ENCODE measurements at places on chromosomes 16 and 17.

DNA sequence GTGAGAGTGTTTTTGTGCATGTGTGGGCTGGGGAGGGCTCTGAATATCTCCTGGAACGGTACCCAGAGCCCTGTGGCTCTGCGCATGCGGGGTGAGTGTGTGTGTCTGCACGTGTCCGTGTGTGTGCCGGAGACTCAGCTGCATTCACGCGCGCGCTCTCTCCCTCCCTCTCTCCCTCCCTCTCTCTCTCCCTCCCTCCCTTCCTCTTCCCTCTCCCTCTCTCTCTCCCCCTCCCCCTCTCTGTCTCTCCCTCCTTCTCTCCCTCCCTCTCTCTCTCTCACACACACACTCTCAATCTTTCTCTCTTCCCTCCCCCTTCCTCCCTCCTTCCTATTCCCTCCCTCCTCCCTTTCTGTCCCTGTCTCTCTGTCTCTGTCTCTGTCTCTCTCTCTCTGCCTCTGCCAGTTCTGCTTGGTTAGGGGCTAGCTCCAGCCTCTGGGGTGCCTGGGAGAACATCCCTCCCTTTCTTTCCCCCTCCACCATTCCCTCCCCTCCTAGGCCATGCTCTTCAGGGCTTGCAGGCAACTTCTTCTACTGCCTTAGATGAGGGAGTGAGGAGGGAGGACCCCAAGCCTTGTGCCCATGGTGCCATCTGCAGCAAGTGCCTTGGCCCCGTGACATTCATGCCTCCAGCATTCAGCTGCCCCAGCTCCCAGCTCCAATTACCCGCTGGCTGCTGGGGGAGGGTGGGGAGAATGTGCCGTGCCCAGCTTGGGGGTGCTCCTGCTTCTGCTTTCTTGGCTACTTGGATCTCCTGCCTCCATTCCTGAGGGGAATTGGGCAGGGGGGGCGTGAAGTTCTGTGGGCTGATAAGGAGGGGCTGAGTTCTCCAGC lies 6.4 kb downstream of the THRA start:
- DNase-seq, result no peak

DNA sequence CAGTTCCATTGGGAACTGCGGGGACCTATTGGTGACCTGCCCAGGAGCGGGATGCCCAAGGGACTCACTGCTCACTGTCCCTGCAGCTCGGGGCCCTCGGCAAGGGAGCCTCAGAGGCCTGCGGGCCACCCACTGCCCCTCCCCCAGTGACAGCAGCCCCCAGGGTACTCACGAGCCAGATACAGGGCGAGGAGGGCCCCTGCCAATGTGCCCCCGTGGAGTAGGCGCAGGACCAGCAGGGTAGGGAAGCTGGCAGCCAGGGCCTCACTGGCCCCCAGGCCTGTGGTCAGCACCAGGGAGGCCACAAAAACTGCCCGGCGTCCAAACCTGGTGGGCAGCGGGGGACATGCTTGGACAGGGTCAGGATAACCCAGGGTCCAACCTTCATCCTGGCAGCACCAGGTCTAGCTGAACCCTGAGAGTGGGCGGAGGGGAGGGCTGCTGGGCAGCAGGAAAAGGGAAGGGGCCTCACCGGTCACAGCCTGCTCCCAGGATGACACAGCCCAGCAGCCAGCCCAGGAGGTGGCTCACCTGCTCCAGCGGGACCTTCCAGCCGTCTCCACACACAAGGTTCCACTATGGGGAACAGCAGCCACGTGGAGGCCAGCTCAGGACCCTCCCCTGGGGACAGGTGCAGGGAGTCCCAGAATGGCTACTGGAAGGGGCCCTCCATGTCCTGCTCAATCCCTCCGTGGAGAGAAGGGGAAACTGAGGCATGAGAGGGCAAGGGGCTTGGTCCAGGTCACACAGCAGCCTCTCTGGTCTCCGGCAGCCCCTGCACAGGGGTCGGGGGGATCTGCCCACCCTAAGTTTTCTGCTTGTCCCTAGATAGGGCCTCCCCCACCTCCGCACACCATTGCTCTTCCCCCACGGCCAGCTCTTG lies 855 bp downstream of the SLC22A31 start:
- no peak for DNase-seq

DNA sequence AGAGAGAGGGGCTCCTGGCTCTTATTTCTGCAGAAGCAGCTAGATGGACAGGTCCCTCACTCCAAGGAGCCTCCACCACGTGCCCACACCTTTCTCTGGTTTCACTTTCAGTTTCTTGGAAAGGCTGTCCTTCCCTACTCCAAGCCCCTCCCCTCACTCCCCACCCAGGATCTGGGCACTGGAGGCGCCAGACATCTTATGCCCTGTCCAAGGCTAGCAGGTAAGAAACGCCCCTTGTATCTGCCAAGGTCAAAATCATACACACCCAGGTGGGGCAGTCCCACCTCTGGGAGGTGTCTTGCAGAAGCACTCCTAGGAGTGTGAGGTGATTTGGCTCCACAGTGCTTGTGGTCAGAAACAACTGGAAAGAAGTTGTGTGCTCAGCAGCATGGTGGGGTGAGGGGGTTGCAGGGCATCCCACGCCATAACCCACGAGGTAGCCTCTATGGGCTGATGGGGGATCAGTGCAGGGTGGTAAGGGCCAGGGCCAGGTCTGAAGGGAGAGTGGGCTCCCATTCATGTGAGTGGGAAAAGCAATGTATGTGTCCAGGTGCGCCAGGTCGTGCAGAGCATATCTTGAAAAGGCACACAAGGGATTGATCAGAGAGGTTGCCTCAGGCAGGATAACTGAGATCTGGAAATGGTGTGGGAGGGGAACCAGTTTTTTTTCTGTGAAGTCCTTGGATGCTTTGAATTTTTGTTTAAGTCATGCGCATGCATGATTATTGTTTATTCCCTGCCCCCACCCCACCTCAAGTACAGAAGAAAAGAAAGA lies 31.8 kb upstream of the PRM1 start:
- DNase-seq, result no peak

DNA sequence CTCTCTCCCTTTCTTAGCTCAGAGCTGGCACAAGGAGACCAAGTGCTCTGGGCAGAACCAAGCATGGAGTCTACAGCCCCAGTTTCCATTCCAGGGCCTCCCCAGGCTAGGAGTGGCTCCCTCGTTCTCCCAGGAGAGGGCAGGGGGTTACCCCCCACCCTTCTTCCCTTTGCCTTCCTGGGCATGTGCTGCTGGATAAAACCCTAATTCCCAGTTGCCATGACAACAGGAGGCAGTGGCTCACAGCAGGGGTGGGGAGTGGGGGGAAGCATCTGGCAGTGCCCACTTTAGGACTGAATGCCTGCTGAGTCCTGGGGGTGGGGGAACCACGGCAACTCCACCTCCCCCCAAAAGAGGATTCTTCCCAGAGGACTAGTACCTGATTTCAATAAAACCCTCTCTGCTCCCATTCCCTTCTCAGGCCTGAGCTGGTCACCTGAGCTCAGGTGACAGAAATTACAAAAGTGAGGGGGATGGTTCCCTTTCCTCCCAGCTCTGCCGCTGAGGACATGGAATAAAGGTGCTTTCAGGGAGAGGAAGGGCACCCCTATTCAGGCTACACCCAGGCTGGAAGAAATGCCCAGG lies 1.8 kb downstream of the MPP2 start:
- DNase-seq, result no peak

GRCh38 chr17:44522883-44523671 lies 19.9 kb upstream of the GPATCH8 start:
- no peak for DNase-seq

DNA sequence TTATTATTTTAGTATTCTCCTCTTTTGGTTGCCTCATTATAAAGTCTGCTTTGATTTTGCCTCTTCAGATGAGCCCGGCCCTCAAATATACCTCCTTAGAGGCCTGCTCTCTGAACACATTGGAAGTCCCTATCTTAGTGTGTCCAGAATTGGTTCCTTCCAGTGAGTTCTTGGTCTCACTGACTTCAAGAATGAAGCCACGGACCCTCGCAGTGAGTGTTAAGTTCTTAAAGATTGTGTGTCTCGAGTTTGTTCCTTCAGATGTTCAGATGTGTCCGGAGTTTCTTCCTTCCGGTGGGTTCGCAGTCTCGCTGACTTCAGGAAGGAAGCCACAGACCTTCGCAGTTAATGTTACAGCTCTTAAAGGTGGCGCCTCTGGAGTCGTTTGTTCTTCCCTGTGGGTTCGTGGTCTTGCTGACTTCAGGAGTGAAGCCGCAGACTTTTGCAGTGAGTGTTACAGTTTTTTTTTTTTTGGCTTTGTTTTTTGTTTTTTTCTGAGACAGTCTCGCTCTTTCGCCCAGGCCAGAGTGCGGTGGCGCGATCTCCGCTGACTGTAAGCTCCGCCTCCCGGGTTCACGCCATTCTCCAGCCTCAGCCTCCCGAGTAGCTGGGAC lies 45.8 kb upstream of the NOS2 start:
- no peak for DNase-seq

DNA sequence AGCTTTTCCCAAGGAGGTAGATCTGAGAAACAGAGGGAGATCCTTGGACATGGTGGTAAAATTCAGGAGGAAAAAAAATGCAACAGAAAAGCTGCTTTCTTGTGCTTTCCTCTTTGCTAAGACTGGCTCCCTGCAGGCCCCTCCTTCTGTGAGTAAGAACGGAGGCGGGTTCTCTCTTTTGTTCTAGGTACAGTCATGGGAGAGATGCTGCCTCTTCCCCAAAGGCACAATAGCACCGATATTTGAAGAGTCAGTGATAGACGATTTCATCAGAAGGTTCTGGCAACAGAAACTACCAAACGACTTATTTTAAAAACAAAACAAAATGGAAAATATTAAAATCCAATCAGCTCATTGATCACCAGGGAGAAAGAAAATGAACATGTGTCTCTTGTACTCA lies 32.6 kb upstream of the KIFC3 start:
- no peak for DNase-seq

GRCh38 chr17:35890774-35891155 lies 10.6 kb upstream of the CCL5 start:
- no peak for DNase-seq
